CD4-positive, alpha-beta T cell treated with Interleukin-4 for 1 hour (primary cell): ENCODE measurements at places on chromosomes 7 and 10.

DNA sequence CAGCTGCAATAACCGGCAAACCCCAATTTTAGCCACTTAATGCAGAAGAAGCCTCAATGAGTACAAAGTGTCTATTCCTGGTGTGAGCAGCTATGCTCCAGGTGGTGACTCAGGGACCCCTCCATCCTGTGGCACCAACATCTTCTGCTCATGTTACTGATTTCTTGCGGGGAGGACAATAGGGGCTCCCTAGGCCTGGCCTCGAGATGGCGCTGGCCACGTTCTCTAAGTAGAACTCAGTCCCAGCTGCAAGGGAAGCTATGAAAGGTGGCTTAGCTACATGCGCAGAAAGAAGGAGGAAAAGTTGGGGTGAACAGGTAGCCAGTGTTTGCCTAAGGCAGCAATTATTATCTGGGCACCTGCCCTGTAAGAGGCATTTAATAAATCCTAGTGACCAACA, 6.6 kb downstream of the GJD4 start:
- no peak for DNase-seq

DNA sequence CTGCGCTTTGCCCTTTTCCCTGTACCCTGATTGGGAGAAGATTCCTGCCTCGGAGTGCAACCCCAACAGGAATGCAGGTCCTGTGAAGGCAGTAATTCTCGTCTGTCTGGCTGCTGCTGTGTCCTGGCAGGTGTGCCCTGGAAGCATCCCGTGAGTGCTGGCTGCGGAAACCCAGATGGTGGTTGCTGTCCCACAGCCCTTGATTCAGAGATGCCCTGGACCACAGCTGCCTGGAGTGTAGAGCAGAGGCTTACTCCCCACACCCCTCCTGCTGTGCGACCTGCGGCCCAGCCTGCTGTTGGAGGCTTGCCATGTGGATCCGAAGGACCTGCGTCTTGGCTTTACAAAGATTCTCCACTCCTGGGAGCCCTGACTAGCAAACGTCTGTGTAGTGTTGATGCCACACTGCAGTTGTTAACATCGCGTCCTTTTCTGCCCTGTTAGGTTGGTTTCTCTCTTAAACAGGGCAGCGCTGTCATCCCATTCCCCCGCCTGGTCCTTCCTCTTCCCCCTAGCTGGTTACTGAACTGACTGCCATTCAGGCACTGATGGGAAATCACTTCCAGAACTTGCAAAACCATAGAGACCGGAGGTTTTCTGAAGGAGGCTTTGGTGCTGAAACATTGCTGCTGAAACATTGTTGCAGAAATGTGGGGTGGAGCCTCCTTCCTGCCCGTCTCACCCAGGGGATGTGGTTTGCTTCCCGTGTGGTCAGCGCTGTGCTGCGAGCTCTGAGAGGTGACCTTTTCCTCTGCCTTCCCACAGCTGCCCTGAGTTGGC, 53.3 kb downstream of the DNAJB6 start:
- DNase-seq = peak; percentile 49

DNA sequence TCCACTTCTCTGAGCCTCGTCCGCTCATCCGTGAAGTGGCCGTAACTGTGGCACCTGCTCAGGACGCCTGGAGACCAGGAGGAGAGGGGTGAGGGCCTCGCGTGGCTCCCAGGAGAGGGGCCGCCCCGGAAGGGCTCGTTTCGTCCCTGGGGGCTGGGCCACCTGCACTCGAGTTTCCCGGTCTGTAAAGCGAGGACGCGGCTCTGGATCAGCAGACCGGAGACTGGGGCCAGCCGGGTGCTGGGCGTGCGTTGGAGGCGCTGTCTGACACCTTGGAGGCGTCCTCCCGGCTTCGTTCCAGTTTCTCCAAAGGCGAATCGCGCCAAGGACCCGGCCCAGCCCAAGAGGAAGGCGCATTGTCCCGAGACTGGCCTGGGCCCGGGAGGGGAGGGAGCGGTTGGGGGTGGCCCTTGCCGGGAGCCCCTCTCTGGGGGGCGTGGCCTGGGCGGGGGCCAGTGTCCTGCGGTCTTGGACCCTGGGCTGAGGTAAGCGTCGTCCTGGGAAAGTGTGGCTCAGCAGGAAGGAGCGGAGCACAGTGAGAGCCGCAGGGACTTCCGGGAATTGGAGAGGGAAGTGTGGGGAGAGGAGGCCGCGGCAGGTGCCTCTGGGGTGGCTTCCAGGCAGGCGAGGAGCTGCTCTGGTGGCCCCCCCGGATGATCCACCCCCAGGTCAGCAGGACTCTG, 89.6 kb downstream of the FOXL3 start:
- no peak for DNase-seq

GRCh38 chr10:132136689-132137088, 50.1 kb upstream of the DPYSL4 start:
- no peak for DNase-seq

GRCh38 chr7:119943942-119944600, 328.9 kb upstream of the KCND2 start:
- DNase-seq = no peak

DNA sequence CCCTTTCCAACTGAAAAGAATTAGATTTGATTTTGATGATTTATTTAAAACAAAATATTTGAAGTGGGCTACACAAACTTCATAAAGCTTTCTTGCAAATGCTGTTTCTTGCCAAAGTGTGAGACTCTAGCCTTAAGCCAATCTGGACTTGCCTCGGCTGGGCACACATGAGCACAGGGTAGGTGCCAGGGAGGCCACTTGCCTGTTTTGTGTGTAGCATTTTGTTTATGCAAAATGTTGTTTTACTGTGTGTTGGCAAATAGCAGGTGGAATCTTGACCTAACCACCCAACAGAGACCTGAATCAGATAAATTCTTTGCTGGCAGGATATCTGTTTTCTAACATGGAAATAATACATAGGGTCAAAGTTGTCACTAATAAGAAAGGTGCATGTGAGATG, 161.1 kb downstream of the BMPER start:
- DNase-seq = no peak

- no peak for DNase-seq
Observed at GRCh38 chr7:104252409-104253134, 44.8 kb upstream of the ORC5 start.
